ENCODE measurements at places on chromosomes 12 and 14. TPM values are rescaled to one million over a fixed set of nuclear protein-coding genes. Genes with fewer than 3 reads are reported as not detected.
A peak's percentile ranks its signal among the peaks of the same experiment; 100 is the strongest.

PLEKHH1 gene
- total RNA-seq = 0.92 TPM

CDKN1B gene
- total RNA-seq = 246 TPM

XPOT gene
- 94.2 TPM for total RNA-seq

YEATS4 gene
- total RNA-seq = 21.5 TPM

OR4K14 gene
- total RNA-seq = not detected

PMCH gene
- total RNA-seq = 1.2 TPM

TAS2R14 gene
- 3.5 TPM for total RNA-seq

MYRFL gene
- total RNA-seq = not detected

LTB4R2 gene
- total RNA-seq = 20.3 TPM

DNA sequence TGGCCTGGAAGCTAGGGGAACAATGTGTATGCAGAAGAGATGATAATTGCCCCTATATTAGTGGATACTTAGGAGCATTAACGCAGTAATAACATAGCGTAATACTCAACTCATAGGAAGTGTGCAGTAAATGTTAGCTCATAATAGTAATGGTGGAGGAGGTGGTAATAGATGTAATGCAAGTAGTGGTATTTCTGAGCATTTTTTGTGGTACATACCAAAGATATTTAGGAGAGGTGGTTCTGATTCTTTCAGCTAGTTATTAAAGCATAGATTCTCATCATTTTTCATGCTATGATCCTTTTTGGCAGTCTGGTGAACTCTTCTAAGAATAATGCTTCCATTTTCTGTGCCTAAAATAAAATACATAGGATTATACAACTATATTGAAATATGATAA lies 233.1 kb downstream of the PTPRO start:
- DNase-seq = no peak

DNA sequence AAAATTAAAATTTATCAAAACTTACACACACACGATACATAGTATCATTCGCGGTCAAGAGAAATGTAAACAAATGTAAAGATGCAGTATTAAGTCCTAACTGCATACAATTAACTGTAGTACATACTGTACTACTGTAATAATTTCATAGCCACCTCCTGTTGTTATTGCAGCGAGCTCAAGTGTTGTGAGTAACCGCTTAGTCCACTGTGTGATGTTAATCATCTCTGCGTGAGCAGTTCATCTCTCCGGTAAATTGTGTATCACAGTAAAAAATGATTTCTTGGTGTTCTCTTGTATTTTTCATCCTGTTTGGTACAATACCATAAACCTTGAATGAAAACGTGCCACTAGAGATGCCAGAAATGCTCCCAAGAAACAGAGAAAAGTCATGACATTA lies 6.5 kb downstream of the EPS8 start:
- no peak for DNase-seq

DNA sequence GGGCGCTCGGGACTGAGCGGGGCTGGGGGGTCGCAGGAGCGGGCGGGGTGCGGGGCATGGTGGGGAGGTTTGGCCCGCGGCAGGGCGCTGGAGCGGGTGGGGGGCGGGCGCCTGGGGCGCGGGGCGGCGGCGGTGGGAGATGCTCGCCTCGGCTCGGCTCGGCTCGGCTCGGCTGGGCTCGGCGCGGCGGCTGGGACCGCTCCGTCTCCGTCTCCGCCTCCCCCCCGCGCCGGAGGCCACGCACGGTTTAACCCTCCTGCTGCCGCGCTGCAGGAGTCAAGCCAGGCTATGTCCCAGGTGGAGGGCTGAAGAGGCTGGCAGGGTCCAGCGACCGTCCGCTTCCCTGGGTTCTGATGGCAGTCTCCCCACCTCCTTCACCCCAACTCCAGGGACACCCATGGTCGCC lies at the start of gene PIANP:
PIANP (minus strand) TSS at position 170 of the 406 bp plus-strand sequence. CDS start 2,754 bp downstream, outside the sequence.
- peak; percentile 76 for DNase-seq

DNA sequence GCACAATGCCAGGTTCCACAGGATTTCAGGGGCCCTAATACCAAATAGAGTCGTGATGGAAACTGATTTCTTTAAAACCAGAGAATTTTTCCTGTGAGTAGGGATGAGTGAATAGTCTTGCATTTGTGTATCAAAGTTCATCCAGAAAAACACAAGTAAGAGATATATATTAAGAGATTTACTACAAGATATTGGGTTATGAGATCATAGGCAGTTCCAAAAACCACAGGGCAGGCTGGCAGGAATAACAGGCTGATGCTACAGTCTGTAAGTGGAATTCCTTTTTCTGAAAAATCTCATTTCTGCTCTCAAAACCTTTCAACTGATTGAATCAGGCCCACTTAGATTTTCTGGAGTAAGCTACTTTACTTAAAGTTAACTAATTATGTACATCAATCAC lies 1756.2 kb upstream of the SEL1L start:
- no peak for DNase-seq

GRCh38 chr12:60333461-60333860 lies 737.6 kb downstream of the SLC16A7 start:
- no peak for DNase-seq

- no peak for DNase-seq
These were observed 18.5 kb upstream of the PCNX1 start for GRCh38 chr14:70888681-70889175.

- no peak for DNase-seq
These were observed 25.0 kb downstream of the GCH1 start for GRCh38 chr14:54877703-54878021.

DNA sequence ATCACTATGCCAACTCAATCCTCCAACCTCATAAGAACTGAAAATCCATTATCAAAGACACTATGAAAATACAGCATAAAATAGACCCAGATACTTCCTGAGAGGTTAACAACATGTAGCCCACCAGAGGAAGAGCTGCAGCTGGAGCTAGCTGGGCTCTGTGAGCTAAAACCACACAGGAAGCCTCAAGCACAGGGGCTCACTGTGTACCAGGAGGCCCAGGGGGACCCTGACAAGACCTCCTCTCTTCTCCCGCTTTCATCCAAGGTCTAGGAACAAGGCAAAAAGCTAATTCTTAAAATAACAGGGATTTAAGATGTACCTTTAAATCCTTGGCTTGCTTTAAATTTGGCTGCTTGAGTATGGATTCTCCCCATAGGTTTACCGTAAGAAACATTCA lies 53.6 kb downstream of the EIF2S3B start:
- peak; percentile 59 for DNase-seq

- DNase-seq = no peak
These were observed 8.5 kb downstream of the TMEM233 start for GRCh38 chr12:119601877-119602733.

GRCh38 chr12:96218989-96219678 lies 25.0 kb downstream of the ELK3 start:
- DNase-seq = no peak

DNA sequence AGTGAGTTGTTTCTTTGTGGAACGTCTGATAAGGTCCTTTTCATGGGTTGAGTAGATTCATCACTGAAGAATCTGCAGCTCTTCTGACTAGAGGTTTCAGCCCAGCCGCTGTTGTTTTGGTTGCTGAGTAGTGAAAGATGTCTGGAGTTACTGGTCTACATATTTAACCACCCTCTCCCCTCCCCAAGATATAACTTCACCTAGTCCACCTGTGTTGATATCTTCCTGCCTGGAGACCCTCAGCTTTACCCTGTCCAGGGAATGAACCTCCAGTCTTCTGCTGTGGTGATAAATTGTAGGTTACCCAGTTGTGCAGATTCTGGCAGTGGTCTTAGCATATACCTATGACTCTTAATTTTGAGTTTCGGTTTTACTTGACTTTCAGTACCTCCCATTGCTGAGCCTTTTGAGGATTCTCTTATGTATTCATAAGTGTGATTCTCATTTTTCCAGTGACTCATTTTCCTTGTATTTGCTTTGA lies 62.9 kb downstream of the CCDC91 start:
- peak; percentile 2 for DNase-seq

DNA sequence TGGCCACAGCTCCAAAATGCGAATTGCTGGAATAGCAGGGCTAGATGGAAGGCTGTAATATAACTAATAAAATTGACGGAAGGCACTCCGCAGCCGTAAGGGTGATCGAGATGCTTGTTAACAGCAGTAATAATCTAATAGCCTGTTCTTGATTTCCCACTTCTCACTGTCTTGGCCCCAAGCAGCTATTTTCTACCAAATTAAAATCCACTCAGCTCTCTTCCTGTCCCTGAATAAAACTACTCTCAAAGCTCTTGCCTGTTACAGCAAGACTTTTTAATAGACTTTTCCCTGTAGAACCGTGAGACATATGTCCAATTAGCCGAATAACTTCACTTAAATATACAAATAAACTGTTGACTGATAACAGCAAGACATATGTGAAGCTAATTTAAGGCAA lies 38.0 kb downstream of the ADCK1 start:
- DNase-seq = no peak

- no peak for DNase-seq
These were observed 179.6 kb upstream of the DIO2 start for GRCh38 chr14:80390906-80391305.

- no peak for DNase-seq
These were observed 13.1 kb upstream of the ITGA5 start for GRCh38 chr12:54431911-54432814.

- DNase-seq = no peak
These were observed 271.1 kb upstream of the LRIG3 start for GRCh38 chr12:59191372-59191771.
